ENCODE measurements at places on chromosomes 7 and 10. TPM values are rescaled to one million over a fixed set of nuclear protein-coding genes. Genes with fewer than 3 reads are reported as not detected.

DNA sequence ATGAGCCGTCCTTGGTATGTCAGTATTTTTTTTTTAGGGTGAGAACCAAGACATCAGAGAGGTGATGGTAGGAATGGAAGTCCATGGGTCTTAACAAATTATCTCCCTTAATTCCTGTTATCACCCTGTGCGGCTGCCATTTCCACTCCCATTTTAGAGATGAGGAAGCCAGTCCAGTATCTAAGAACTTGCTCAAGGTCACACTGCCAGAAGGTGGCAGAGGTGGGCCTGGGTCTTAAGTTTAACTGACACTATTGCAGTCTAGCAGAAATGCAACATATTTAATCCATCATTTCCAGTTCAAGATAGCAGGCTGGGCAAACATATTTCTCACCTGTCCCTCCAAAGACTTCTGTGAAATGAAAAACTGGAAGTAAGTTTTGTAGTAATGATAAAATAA, 108.3 kb downstream of the GLI3 start:
- DNase-seq: no peak

- DNase-seq: no peak
Observed at GRCh38 chr7:17136126-17136525, 162.3 kb upstream of the AHR start.

DNA sequence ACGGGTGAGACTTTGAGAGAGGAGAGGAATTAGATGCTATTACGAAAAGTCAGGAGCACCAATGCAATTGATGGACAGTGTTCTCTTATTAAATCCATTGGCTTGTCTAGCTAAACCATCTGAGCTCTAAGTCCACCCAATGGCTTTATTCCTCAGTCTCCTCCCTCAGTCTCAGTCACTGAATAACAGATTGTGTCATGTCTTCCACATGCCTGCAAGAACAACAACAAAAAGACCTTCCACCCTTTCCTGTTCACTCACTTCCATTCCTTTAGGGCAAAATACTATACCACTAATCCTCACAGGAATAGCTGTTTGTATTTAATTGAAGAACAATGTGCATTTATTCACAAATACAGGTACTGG, 154.8 kb upstream of the LAMB4 start:
- DNase-seq: no peak

DNA sequence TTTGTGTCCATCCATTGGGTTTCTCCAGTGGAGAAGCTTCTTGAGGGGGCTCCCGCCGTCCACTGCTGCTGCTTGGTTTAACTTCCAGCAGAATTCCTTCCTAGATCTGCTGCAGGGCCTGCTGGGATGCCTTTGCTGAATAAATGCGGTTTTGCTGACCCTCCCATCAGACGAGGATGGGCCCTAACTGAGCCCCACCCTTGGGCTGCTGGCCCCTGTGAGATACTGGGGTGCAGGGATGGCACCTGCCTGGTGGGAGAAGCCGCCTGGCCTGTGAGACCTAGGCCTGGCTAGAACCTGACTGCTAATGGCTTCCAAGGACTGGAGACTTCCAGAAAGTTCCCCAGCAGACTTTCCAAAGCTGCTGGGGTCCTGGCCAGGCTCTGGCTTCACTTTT, 43.8 kb downstream of the ZNF467 start:
- DNase-seq: no peak

Gene ATOH7
- not detected for total RNA-seq

Data from HT1080 (cell line).